ENCODE measurements at places on chromosomes 13 and 19.

- no peak for DNase-seq
Measured at GRCh38 chr19:7874897-7875273, 695 bp upstream of the PRR36 start.

DNA sequence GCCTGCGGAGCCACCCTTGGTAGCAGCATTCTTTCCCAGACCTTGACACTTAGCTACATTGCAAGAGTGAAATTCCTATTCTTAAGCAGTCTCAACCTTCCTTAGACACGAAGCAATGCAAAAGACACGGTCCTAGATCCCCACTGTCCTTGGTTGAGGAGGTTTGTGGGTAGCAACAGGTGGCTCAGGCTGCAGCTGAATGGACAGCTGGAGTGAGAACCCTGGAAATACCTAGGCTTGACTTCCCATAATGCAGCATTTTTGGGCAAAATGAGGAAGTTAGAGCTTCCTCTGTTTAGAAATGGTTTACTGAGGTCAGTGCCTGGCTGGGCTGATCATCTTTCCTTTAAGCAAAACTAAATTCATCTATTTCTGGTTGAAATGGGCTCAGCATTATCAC lies 296.6 kb downstream of the RFC3 start:
- DNase-seq = no peak

DNA sequence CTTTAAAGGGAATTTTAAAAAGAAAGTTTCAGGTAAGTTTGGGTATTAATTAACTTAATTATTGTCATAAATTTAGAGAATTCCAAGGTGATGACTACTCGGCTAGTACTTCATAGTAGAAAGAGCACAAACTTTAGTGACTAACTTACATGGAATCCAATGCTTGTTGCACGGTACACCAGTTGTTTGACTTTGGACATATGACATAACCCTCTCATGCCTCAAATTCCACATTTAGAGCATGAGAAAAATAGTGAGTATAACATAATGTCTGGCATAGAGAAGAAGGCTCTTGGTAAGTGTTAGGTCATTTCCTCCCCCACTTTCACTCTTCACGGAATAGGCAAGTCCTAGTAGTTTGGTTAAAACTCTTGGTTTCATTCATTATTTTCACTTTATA lies 1249.4 kb upstream of the SLC10A2 start:
- no peak for DNase-seq

- peak; percentile 41 for DNase-seq
Measured at GRCh38 chr19:44689290-44690130, 9.4 kb upstream of the CEACAM16 start.

- DNase-seq = no peak
Measured at GRCh38 chr19:39828015-39828653, 5.8 kb downstream of the DYRK1B start.

GRCh38 chr13:38412266-38412665 lies 62.6 kb downstream of the UFM1 start:
- no peak for DNase-seq

GRCh38 chr13:65710514-65710913 lies 1519.6 kb downstream of the PCDH9 start:
- no peak for DNase-seq

DNA sequence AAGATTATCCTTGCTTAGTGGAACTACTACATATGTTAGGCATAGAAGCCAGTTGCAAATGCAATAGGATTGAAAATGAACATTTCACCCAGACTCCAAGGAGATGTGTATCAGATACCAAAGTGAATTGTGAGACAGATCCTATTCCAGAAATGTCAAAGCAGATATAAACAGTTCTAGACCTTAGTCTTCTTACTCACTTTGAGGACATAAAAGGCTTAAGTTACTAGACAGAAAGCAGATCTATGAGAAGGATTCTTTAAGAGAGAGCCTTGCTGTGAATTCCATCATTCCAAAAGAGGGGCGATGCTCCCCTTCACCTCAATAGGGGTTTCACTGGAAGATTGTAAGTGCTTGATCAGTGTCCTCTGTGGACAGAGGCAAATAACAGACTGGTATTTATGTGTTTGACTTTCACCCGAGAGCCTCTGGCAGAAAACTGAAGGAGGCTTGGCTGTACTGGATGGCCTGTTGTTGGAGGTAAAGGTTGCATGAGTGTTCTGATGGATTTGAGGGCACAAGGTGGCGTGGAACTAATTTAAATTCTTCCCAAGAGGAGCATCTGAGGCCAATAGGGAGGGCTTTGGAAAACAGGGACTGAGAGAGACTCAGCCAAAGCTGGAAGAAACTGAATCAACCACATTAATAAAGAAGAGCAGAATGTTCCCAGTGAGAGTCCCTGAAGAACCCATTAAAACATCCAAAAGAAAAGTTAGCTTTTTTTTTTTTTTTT lies 194.8 kb downstream of the DCLK1 start:
- DNase-seq = no peak

DNA sequence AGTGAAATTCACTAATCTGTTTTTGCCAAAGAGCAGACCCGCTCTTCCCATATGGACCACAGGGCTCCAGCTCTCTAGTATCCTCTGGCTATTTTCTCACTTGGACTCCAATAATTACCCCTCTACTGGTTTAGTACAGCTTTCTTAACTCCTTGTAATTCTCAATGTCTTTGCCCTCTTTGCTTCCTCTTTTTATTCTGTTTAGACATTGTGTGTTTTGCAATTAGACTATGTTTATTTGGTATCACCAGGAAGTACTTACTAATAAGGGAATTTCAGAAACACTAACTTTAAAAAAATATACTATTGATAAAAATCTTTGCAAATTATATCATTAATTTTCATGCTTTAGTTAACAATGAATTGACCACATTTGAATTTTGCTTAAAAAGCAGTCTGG lies 111.6 kb upstream of the OBI1 start:
- DNase-seq = no peak

DNA sequence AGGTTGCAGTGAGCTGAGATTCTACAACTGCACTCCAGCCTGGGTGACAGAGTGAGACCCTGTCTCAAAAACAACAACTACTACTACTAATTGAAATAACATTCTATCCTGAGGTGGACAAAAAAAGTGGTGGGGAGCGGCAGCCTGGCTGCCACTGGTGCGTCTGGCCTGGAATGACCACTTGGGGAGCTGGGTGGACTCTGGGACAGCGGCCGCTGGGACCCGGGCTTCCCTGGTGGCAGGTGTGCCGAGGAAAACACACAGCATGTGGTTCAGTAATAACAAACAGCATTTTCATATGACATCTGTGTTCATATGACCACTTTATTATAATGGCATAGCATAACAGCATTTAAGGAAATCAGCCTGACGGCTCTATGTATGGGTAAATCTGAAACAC lies 33.9 kb downstream of the TFDP1 start:
- no peak for DNase-seq

GRCh38 chr19:46844067-46844489 lies 6.6 kb downstream of the AP2S1 start:
- no peak for DNase-seq

GRCh38 chr19:10163536-10163935 lies 31.2 kb downstream of the DNMT1 start:
- no peak for DNase-seq

DNA sequence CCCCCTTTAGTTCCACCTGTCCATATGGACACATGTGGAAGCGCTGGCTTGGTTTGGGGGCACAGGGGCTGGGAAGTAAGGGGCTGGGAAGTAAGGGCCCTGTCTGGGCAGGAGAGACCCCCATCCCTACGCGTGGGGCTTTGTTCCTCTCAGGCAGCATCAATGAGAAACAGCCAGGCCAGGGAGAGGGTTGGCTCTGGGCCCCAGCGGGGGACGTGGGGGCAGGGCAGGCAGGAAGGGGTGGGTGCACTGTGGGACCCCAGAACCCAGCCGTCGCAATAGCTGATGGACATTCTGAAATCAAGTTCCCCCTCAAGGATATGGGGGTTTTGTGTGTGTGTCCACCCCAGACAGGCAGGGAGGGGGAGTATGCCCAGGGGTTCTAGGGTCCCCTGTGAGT lies 1.2 kb downstream of the NCAN start:
- no peak for DNase-seq

- no peak for DNase-seq
Measured at GRCh38 chr13:92317066-92317465, 909.5 kb upstream of the GPC6 start.

DNA sequence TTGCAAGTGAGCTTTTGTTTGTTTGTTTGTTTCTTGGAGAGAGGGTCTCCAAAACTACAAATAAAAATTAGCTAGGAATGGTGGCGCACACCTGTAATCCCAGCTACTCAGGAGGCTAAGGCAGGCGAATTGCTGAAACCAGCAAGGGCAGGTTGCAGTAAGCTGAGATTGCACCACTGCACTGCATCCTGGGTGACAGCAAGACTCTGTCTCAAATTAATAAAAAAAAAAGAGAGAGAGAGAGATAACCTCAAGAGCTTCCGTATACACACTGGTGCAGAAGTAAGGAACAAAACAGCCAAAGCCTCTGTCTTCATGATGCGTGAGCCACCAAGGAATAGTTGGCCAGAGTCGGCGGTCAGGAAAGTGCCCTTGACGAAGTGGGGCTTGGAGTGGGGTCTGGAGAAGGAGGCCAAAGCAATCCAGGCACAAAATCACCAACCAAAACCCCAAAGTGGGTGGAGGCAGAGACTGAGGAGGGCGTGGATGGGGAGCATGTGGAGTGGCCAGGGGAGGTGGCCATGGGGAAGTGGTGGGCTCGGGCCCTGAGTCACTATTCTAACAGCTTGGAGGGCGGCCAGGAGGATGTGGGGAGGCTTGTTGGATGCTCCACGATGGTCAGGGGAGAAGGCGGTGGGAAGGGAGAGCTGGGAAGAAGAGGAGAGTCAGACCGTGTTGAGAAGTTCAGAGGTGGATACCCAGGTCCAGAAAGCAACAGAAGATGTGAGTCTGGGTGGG lies 21.2 kb upstream of the TOMM40 start:
- no peak for DNase-seq

DNA sequence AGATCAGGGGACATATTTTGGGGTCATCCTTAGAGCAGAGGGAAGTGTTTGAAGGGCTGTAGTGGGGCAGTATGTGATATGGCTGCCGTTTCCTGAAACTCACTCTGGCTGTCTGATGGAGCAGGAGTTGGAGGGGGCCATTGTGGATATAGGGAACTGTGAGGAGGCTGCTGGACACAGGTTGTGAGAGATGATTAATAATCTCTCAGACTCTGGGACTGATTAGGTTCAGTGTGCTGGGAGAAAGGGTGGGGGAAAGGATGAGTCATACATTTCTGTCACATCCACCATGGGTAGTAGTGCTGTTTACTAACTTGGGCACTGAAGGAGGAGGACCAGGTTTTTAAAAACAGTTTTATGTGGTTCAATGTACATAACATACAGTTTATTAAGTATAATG lies 4.8 kb downstream of the B3GLCT start:
- DNase-seq = no peak

GRCh38 chr19:4057931-4058692 lies 8.6 kb downstream of the ZBTB7A start:
- peak; percentile 90 for DNase-seq

DNA sequence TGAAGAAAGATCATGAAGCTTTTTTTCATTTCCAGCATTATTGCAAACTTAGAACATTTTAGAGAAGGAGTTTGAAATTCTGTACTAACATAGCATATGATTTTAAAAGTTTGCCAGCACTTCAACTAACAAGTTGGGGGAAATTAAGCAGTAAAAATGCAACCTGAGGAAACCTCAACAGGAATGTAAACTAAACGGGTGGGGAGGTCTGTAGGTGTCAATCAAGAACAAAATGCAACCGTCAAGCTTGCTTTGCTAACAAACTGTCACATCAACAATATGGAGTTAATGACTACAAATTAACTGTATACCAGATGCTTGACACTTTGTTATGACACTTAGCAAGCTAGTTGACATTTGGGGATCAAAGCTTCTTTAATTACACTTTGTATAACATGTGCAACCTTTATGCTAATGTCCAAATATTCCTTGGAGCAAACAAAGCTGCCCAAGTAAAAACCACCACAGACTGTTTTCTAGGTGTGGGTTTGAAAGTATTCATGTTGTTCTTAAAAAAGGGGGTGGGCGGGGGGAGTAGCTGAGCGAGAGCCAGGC lies 52.1 kb downstream of the DACH1 start:
- DNase-seq = no peak

DNA sequence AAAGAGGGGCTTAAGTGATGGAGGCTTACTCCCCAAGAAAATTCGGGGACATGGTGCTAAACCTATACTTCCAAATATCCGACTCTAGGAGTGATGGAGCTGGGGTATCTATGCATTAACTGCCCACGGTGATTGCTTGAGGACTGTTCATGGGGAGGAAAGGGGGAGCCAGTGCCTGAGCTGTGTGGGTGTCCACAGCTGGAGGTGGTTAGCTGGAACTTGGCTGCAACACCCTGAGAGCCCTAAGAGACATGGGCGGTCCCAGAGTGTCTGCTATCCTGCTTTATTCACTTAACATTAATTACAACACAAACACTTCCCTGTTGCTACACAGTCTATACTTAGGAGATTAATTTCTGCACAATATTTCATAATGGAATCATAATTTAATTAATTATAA lies 28.1 kb upstream of the POMP start:
- DNase-seq = no peak
